Spinal cord (tissue), 10 donors: ENCODE measurements at places on chromosomes 7 and 10.

- no peak overlapping the region for H3K27ac ChIP-seq
- H3K4me1 ChIP-seq, result no peaks in the 10 kb centered on the region
- H3K27me3 ChIP-seq, result no peaks in the 10 kb centered on the region
- no peak overlapping the region for H3K4me3 ChIP-seq
Observed at GRCh38 chr10:58570307-58570723, 57.6 kb downstream of the BICC1 start.

DNA sequence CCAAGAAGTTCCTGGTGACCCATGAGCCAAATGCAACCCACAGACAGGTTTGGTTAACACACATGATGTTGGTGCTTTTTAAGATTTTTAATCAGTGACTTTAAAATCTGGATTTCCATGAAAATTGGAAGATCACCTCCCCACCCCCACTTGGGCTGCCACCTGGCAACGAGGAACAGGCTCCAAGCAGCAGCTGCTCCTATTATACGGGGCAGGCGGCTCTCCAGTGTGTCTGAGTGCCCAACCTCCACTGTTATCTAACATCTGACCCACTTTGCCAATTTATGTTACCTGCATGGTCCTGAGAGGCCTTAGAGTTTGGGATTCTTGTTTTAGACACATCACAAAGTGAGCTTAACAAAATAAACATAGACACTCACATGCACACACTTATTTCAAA lies 56.4 kb downstream of the SGMS1 start:
- H3K4me1 ChIP-seq, result peaks cover 2% of the 10 kb centered on the region
- H3K27me3 ChIP-seq, result no peaks in the 10 kb centered on the region
- no peak for DNase-seq

GRCh38 chr10:18619016-18619415 lies 32.4 kb downstream of the NSUN6 start:
- peak; percentile 51 for DNase-seq
- H3K27ac ChIP-seq, result no peak overlapping the region
- no peaks in the 10 kb centered on the region for H3K27me3 ChIP-seq
- H3K36me3 ChIP-seq, result no peaks in the 10 kb centered on the region

- H3K36me3 ChIP-seq, result no peaks in the 10 kb centered on the region
- H3K4me3 ChIP-seq, result no peak overlapping the region
- H3K4me1 ChIP-seq, result no peaks in the 10 kb centered on the region
Observed at GRCh38 chr7:111676811-111677210, 114.5 kb upstream of the IMMP2L start.

DNA sequence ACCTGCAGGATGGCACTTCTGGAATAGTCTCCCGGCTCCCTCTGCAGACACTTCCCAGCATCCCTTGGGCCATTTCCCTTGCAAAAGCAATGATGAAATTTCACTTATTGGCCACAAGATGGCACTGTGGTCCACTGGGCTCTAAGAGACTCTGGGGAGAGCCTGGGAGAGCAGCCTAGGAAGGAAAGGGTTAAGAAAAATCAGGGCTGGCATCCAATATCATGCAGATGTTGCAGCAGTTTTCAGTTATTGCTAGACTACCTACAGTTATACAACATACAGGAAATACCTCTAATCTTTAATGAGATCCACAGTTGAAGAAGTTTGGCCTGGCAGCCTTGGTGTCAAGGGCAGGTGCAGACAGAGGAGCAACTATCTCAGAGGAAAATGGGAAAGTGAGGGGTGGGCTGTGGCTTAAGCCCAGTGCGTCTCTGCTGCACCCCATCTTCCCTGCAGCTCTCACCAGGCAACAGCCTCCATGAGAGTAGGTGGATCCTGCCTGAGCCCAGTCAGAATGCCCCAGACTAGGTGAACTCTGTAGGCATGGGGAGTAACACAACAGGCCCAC lies 100.2 kb upstream of the PRSS58 start:
- no peak overlapping the region for H3K27ac ChIP-seq
- H3K4me1 ChIP-seq, result no peaks in the 10 kb centered on the region
- no peaks in the 10 kb centered on the region for H3K27me3 ChIP-seq
- peak; percentile 79 for DNase-seq

- peak overlapping the region; percentile 74 for H3K27ac ChIP-seq
- no peak for DNase-seq
Observed at GRCh38 chr10:80497187-80498077, 40.3 kb upstream of the SH2D4B start.

DNA sequence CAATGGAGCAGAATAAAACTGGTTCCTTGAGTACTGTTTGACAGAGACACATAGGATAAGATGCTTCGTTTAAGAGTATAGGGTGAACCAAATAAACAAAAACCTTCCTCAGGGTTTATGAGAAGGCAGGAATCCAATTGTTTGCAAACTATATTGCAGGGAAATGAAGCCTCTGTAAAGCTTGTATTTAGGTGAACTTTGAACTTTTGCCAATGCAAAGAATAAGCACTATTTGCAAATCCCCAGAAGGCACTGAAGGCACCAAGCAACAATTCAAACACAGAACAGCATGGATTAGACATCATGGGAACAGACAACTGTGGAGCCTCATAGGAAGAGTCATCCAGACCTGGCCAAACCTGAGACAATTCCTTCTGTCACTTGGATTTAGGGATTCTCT lies 47.1 kb upstream of the WASL start:
- no peaks in the 10 kb centered on the region for H3K4me1 ChIP-seq
- H3K36me3 ChIP-seq, result no peaks in the 10 kb centered on the region
- no peak for DNase-seq
- H3K4me3 ChIP-seq, result no peak overlapping the region
- H3K27ac ChIP-seq, result no peak overlapping the region

GRCh38 chr7:30238721-30239441 lies 45.5 kb upstream of the ZNRF2 start:
- no peaks in the 10 kb centered on the region for H3K36me3 ChIP-seq
- no peak overlapping the region for H3K27ac ChIP-seq
- H3K27me3 ChIP-seq, result no peaks in the 10 kb centered on the region
- no peaks in the 10 kb centered on the region for H3K4me1 ChIP-seq
- DNase-seq, result peak; percentile 81
- H3K4me3 ChIP-seq, result no peak overlapping the region

GRCh38 chr10:7786430-7786829 lies 1.4 kb downstream of the KIN start:
- H3K4me3 ChIP-seq, result no peak overlapping the region
- H3K27ac ChIP-seq, result no peak overlapping the region
- peaks cover 9% of the 10 kb centered on the region for H3K4me1 ChIP-seq
- no peaks in the 10 kb centered on the region for H3K27me3 ChIP-seq
- DNase-seq, result no peak

DNA sequence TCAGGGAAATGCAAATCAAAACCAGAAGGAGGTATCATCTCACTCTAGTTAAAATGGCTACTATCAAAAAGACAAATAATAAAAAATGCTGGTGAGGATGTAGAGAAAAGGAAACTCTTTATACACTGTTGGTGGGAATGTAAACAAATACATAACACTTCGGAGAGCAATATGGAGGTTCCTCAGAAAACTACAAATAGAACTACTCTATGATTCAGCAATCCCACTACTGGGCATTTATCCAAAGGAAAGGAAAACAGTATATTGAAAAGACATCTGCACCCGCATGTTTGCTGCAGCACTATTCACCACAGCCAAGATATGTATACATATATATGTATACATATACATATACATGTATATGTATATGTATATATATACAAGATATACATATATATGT lies 94.2 kb downstream of the C10orf90 start:
- H3K27me3 ChIP-seq, result no peaks in the 10 kb centered on the region
- H3K4me3 ChIP-seq, result no peak overlapping the region
- no peak overlapping the region for H3K27ac ChIP-seq
- H3K36me3 ChIP-seq, result no peaks in the 10 kb centered on the region
- H3K4me1 ChIP-seq, result peaks cover 2% of the 10 kb centered on the region

GRCh38 chr7:36599645-36600313 lies 124.5 kb downstream of the AOAH start:
- no peaks in the 10 kb centered on the region for H3K36me3 ChIP-seq
- no peaks in the 10 kb centered on the region for H3K4me1 ChIP-seq
- H3K27me3 ChIP-seq, result no peaks in the 10 kb centered on the region
- H3K27ac ChIP-seq, result no peak overlapping the region

DNA sequence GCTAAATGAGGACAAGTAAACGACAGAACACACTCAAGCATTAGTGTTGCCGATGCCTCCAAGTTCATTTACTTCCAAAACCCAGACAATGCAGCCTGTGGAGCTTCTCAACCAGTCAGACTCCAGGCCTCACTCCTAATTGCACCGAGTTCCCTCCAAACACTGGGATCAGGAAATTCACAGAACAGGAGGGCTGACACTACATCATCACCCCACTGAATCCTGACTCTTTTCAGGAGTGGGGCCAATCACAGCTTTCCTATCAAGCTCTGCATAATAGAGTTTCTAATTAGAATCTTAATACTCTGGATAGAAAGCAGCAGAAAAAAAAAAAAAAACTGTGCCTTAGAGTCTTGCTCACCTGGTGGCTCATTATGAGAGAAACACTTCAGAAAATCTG lies 103.7 kb downstream of the GLI3 start:
- peaks cover 3% of the 10 kb centered on the region for H3K27me3 ChIP-seq
- no peaks in the 10 kb centered on the region for H3K36me3 ChIP-seq
- H3K4me1 ChIP-seq, result no peaks in the 10 kb centered on the region
- no peak overlapping the region for H3K4me3 ChIP-seq
- peak; percentile 72 for DNase-seq

GRCh38 chr10:33211106-33211878 lies 123.2 kb downstream of the NRP1 start:
- peaks cover 7% of the 10 kb centered on the region for H3K4me1 ChIP-seq
- no peak overlapping the region for H3K4me3 ChIP-seq
- peaks cover 12% of the 10 kb centered on the region for H3K36me3 ChIP-seq
- DNase-seq, result no peak

DNA sequence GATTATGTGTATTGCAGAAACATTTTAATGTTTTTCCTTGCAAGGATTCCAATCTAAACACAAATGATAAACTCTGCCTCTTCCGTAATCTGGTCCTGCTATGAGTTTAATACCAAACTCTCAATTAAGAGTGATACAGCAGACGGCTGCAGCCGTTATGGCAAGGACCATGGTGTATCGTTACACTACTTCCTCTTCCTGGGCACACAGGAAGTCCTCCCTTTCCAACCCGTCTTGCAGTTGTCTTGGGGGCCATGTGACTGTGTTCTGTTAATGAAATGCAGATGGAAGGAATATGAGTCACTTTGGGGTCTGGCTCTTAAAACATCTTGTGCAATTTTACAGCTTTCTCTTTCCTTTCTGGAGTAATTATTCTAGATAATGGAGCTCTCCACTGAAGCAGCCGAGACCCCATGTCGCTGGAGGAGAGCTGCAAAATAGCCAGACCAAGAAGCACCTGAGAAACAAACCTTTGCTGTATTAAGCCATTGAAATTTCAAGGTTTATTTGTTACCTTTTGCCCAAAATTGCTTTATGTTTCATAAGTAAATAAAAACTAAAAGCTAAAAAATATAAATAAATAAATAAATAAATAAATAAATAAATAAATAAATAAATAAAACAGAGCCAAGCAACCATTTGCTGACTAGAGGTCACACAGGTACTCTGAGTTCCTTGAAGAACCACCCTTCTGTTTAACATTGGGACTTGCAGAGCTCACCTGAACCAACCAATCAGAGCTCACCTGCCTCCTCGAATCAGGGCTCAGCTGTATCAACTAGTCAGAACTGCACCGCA lies 74.7 kb downstream of the FRMPD2 start:
- no peaks in the 10 kb centered on the region for H3K4me1 ChIP-seq
- DNase-seq, result no peak
- H3K27me3 ChIP-seq, result no peaks in the 10 kb centered on the region
- no peak overlapping the region for H3K27ac ChIP-seq

DNA sequence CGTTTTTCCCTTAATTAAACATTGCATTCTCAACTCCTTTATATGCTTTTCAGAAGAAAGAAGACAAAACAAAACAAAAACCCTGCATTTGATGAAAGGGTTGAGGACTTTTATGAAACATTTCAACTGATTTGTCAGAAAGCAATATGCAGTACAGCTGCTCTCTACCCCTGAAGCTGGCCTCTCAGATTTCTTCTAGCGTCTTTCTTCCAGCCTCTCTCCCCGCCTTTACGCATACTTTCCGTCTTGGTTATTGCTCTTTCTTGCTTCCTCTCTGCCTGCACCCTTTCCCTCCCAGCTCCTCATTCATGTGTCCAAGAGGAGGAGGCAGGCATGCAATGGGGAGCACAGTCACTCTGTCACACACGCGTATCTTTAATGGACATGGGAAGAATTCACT lies 91.0 kb upstream of the COL1A2 start:
- no peaks in the 10 kb centered on the region for H3K36me3 ChIP-seq
- H3K4me3 ChIP-seq, result no peak overlapping the region
- H3K27ac ChIP-seq, result peak overlapping the region; percentile 93
- H3K27me3 ChIP-seq, result no peaks in the 10 kb centered on the region
